ENCODE measurements at places on chromosomes 16 and 17.
A peak's percentile ranks its signal among the peaks of the same experiment; 100 is the strongest.

- DNase-seq: no peak
Observed at GRCh38 chr17:39357488-39357887, 43.9 kb downstream of the FBXL20 start.

DNA sequence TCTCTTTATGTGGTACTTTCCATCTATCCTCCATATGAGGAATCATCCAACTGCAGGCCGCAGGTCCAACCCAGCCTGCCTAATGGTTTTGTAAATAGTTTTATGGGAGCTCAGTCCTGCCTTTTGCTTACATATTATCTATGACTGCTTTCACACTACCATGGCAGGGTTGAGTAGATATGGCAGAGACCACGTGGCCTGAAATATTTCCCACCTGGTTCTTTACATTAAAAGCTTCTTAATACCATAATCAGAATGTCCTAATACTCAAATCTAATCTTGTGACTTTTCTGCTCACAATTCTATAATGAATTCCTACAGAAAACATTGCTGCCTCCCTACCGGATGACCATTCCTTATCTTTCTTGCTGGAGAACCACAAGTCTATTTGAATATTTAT is 71.7 kb downstream of the SHCBP1 start:
- DNase-seq: no peak

- no peak for DNase-seq
Observed at GRCh38 chr16:50550035-50550434, 1.8 kb downstream of the NKD1 start.

- DNase-seq: no peak
Observed at GRCh38 chr16:16164243-16164642, 59.1 kb downstream of the ABCC6 start.

DNA sequence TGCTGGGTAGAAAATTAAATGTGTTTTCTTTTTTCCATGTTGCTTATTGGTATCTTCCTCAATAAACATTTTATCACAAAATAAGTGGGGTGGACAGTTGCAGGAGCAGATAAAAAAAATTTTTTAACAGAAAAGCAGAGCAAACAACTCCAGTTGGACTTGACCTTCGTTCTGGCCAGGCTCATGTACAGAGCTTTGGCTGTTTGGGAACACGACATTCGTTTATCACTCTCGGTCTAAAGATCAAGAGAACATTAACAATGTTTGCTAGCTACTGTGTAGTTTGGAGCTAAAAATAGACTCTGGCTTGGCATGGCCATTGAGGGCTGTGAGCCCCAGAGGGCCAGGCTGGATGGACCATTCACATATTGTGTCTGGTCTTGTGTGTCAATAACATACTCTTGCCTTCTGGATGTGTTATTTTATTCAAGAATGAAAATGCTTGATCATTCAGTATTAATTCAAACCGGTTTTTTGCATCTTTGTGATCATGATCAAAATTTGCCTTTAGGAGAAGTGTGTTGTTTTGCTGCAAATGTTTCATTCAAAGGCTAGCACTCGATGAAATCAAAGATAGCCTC is 56.6 kb downstream of the TMEM186 start:
- no peak for DNase-seq

- no peak for DNase-seq
Observed at GRCh38 chr17:58312021-58312630, 16.5 kb downstream of the TSPOAP1 start.

- DNase-seq: no peak
Observed at GRCh38 chr16:19517424-19518089, 4.3 kb downstream of the GDE1 start.

DNA sequence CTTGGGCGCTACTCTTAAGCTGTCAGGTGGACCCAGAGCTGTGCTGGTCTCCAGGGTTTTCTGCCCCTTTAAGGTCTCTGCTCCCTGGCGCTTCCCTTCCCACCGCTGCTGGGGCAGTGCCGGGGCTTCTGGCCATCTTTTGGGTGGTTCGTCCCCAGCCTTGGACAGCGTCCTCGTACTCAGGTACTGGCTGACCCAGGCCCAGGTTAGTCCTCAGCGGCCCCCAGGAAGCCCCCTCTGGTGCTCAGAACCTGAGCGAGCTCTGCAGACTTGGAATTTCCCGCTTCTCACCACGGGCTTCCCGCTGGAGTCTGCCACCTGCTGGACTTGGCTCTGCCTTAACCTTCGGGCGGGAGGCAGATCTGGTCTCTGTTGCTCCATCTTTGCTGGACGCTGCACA is 94.1 kb upstream of the ZNF750 start:
- no peak for DNase-seq

DNA sequence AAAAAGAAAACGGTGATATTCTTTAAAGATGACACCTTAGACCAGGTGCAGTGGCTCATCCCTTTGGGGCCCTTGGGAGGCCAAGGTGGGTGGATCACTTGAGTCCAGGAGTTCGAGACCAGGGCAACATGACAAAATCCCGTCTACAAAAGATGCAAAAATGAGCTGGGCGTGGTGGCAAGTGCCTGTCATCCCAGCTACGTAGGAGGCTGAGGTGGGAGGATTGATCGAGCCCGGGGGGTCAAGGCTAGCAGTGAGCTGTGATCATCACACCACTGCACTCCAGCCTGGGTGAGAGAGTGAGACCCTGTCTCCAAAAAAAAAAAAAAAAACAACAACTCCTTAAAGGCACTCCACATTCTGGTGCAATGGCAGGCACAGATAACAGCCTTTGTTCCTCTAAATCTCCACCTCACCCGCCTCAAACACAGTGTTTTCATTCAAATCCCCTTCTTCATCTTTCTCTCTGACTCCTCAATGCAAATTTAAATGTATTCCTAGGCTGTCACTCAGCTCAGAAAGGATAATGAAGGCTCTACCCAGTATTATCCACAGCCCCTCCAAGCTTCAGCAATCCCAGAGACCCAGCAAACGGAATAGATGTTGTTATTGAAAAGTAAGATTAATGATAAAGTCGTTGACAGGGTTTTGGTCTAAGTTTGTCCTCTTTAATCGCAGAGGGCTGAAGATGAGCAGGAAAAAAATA is 56.2 kb upstream of the CACNG5 start:
- no peak for DNase-seq

GRCh38 chr16:75552951-75553350 is 3.1 kb downstream of the TMEM231 start:
- peak; percentile 38 for DNase-seq

DNA sequence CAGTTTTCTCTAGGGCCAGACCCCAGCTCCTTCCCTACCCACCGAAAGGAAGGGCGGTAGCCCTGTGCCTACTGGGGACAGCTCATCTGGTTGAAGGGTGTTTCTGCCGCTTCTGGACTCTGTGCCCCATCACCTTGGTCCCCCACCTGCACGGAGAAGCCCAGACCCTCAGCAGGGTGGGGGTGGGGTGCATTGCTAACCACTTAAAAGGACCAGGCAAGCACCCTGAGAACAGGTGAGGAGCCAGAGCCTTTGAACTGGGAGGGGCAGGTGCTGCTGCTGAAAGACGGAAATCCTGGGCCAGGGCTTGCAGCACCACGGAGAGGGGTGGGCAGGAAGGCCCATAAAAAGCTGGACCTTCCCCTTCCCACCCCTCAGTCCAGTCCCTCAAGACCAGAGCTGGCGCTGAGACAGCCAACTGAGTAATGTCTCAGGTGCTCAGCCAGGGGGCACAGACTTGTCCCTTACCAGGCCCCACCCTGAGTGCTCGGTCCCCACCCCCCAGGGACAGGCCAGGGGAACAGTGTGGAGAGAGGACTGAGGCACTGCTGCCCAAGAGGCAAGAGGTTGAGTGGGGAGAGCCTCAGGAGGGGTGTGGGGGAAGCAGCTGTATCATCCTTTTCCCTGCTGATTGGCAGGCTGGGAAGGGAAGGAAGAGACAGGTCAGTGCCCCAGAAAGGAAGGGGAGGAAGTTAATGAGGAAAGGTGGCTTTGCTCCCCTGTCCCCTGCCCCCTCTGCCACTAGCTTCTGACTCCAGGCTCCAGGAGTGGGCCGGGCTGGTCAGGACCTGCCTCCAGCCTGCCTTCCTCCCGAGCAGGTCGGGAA is 10.9 kb upstream of the SP2 start:
- DNase-seq: no peak

GRCh38 chr16:2520784-2521531 is 787 bp downstream of the AMDHD2 start:
- no peak for DNase-seq

- DNase-seq: no peak
Observed at GRCh38 chr17:48255759-48256158, 148.2 kb downstream of the SNX11 start.

DNA sequence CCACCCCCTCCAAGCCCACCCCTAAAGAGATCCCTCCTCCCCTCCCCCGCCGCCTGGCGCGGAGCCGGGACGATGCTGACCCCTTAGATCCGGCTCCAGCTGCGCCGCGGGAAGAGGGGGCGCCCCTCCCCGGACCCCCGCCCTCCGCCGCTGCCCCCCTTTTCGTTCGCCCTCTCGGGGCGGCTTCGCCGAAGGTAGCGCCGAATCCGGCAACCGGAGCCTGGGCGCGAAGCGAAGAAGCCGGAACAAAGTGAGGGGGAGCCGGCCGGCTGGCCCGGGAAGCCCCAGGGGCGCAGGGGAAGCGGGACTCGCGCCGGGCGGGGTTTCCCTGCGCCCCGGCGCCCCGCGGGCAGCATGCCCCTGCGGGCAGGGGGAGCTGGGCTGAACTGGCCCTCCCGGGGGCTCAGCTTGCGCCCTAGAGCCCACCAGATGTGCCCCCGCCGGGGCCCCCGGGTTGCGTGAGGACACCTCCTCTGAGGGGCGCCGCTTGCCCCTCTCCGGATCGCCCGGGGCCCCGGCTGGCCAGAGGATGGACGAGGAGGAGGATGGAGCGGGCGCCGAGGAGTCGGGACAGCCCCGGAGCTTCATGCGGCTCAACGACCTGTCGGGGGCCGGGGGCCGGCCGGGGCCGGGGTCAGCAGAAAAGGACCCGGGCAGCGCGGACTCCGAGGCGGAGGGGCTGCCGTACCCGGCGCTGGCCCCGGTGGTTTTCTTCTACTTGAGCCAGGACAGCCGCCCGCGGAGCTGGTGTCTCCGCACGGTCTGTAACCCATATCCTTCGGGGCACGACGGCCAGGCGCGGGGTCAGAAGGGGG is 623 bp downstream of the CACNA1G start:
- DNase-seq: no peak

GRCh38 chr17:63601439-63602371 is 1.0 kb downstream of the TACO1 start:
- no peak for DNase-seq

GRCh38 chr16:88200896-88201185 is 181.9 kb upstream of the ZNF469 start:
- DNase-seq: no peak

GRCh38 chr16:47229053-47230050 is 85.6 kb upstream of the NETO2 start:
- DNase-seq: no peak

GRCh38 chr16:12245921-12246720 is 269.6 kb downstream of the SNX29 start:
- no peak for DNase-seq

DNA sequence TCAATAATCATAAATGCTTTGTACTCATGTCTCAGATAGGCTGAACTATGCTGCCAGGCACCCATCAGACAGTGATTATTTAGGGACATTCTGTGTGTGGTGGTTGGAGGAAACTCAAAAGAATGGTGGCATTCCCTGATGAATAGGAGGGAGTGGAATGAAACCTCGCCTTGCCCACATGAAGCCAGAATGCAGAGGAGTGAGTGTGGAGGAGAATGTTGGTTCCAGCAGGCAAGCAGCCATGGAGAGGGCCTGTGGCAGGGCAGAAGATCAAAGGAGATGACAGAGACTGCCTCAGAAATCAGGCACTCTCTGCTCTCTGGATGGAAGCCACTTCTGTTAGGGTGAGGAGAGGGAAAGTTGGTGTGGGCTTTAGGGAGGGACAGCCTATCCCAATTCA is 22.5 kb downstream of the KCTD19 start:
- DNase-seq: no peak

- DNase-seq: no peak
Observed at GRCh38 chr17:42358434-42358833, 29.8 kb downstream of the STAT3 start.

GRCh38 chr16:7765079-7765550 is 432.5 kb downstream of the RBFOX1 start:
- DNase-seq: no peak

DNA sequence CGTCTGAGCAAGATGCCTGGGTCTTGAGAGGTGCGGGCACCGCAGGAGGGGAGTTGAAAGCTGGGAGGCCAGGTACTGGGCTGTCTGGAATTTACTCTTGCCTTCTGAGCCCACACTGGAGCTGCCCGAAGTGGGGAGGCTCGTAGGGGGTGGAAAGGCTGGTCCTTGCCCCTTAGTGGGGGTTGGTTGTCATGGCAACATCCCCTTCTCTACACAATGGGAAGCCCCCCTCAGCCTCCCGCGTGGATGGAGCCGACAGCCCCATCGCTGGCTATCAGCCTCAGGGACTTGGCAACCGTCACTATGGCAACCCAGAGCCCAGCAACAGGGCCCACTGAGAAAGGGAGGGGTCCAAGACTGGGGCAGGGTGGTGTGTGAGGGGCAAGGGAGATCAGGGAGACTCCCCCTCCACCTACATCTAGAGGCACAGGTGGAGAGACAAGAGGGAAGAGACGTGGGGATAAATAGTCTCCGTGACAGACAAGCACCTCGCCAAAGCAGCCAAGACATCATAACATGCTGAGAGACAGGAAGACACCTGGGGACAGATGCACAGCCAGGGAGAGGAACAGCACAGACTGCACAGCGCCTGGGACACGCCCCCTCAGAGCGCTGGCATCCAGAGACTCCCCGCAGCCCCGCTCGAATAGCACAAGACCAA is 5.3 kb upstream of the DNAH2 start:
- no peak for DNase-seq

DNA sequence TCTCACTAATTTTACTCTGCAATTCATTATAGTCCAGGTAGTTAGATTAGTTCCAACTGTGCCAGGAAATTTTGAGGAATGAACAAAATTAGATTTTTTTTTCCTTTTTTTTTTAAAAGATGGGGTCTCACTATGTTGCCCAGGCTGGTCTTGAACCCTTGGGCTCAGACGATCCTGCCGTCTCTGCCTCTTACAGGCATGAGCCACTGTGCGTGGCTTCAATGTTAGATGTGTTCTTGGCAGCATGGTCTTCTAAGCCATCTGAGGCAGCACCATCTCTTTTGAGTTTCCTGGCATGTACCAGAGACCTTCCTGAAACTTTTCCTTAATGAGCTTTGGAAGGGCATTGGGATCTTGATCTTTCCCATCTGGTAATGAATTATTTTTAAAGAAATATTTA is 2.6 kb upstream of the AHSP start:
- DNase-seq: no peak

- no peak for DNase-seq
Observed at GRCh38 chr16:19123535-19124178, 9.9 kb downstream of the ITPRIPL2 start.
